ENCODE measurements at places on chromosomes 11 and 22.

GRCh38 chr11:16791191-16791961, 52.9 kb downstream of the C11orf58 start:
- DNase-seq = peak; percentile 62

- DNase-seq = no peak
These were observed 59.0 kb upstream of the SHANK2 start for GRCh38 chr11:71311176-71311925.

GRCh38 chr11:34411111-34411510, 27.6 kb upstream of the CAT start:
- no peak for DNase-seq

DNA sequence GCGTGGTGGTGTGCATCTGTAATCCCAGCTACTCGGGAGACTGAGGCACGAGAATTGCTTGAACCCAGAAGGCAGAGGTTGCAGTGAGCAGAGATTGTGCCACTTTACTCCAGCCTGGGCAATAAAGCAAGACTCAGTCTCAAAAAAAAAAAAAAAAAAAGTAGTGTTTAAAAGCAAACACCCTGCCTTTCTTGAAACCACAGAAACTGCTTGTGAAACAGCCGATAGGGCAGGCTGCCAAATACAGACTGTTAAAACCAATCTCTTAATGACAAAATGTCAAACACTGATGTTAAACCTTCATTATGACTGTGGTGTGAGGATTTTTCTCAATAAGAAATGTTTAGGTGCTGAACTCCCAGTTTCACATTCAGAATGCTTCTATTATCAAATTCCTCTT, 27.3 kb downstream of the MARK2 start:
- peak; percentile 47 for DNase-seq

DNA sequence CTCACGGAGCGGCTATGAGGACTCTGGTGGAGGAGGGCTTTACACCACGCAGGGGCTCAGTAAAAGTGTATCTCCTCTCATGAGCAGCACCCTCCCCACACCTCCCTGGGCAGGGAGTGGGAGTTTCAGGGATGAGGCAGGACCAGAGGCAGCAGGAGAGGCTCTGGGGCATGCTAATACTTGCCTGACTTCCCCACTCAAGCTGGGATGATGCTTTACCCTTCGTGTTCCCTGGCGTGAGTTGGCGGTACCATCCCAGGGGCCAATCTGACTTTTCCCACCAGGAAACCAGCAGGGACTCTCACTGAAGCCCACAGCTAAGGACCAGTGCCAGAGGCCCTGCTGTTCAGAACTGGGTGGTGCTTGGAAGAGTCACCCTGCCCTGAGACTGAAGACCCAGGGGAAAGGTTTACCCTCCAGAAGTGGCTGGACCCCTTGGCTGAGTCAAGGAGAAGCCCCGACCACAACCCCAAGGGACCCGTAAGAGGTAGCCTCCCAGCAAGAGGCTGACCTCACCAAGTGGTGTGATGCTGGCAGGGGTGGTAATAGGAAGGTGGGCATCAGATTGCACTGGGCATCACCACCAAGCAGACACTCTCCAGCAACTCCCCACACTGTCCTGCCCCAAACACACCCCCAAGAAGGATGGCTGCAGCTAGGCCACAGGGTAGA, 65.6 kb downstream of the THAP12 start:
- DNase-seq = no peak

GRCh38 chr11:61538636-61538961, 30.1 kb downstream of the LRRC10B start:
- DNase-seq = no peak

GRCh38 chr11:1202776-1203504, 19.9 kb upstream of the MUC5B start:
- DNase-seq = peak; percentile 84

DNA sequence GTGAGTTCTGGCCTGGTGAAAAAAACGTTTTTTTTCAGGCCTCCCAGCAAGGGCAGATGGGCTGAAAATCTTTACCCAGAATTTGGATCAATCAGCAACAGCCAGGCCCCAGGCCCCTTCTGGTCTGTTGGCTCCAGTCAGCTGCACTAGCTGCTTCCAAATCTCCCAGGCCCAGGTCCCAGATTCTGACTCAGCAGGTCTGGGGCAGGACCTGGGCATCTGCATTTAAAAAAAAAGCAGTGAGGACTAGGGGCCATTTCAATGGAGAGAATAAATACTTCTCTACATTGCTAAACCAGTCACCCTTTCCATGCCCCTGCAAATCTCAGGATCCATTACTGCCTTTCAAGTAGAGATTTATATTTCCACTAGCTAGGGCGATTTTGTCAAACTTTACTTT, 4.3 kb downstream of the SLC15A3 start:
- DNase-seq = no peak

DNA sequence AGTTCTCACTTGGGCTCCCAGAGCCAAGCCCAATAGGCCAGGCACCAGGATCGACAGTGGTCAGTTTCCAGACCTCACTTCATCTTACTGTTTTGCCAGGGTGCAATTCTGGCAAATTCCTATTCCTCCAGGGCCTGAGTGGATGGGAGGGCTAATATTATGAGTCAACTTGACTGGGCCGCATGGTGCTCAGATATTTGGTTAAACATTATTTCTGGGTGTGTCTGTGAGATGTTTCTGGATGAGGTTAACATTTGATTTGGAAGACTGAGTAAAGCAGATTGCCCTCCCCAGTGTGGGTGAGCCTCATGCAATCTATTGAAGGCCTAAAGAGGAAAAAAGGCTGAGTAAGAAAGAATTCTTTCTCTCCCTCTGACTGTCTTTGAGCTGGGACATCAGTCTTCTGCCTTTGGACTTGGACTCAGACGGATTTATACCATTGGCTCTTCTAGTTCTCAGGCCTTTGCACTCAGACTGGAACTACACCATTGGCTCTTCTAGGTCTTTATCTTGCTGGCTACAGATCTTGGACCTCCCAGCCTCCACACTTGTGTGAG, 132.9 kb upstream of the ZBED5 start:
- DNase-seq = peak; percentile 25

DNA sequence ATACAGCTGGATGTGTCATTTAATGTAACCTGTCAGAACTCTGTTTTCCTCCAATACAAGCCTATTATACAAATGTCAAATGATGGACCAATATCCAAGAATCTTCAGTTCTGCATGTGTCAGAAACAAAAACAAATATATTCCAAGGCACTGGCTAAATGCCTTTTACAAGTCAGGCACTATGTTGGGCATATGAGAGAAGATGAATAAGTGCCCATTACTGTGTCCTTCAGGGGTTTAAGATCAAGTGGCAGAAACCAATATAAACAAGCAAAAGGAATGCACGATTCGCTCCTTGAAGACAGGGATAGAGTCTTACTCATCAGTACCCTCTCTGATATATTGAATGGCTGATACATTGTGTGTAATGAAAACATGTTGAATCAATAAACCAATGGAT, 254.4 kb downstream of the TTC28 start:
- DNase-seq = no peak

DNA sequence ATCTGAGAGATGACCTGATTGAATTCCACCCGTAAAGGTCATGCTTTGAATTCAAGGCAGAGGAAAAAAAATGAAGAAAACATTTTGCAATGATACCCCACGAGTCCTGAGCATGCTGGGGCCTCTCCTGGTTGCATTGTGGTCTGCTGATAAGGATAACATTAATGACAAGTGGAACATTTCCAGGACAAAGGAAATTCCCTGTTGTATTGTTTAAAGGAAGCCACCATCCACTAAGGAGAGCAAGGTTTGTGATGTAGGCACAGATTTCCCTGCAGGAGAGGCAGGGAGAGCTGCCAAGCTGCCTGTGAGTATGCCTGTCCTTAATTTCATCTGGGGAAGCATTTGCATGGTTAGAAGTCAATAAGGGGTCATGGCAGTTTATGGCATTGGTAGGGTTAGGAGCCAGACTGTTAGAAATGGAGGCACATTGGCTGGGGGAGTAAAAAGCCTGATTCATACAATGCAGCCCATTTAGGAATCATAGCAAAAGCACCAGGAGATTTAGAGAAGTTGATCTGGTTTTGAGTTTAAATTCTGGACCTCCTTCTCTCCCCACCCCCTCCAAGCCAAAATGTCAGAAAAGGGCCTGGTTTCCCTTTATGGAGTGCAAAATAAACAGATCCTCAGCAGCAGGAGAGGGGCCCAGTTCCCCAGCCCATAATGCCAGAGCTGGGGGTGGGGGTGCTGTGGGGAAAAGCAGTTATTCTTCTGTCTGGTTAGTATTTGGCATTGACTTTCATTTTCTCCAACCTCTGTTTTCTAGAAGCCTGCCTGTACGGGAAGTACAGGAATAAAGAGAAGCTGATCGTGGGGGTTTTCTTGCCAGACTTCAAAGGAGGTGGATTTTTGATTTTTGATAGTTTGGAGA, 22.1 kb downstream of the FLI1 start:
- no peak for DNase-seq

DNA sequence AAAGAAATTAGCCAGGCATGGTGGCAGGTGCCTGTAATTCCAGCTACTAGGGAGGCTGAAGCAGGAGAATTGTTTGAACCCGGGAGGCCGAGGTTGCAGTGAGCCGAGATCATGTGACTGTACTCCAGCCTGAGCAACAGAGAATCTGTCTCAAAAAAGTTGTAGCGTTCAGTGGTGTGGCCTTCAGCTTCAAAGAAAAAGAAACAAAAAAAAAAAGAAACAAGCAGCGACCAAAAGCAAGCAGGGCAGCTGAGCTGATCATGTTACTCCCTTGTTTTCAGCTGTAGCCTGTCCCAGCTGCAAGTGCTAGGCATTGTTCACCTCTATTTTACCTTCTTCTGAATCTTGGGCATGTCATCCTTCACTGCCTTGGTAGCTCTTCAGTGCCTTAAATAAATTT, 37.0 kb downstream of the SFI1 start:
- DNase-seq = no peak

DNA sequence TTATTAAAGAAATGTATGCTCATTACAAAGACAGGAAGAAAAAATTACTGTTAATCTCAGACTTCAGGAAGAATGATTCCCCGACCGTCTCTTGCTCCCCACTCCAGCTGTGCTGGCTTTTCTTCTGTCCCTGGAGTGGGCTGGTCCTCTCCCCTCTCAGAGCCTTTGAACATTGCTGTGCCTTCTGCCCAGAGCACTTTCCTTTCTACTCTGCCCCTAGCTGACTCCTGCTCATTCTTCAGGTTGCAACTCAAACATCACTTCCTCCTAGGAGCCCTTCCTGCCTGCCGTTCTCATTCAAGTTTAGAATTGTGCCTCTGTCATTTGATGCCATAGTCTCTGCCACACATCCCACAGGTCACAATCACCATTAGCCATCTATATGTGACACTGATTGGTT, 329.5 kb downstream of the MIAT start:
- no peak for DNase-seq

DNA sequence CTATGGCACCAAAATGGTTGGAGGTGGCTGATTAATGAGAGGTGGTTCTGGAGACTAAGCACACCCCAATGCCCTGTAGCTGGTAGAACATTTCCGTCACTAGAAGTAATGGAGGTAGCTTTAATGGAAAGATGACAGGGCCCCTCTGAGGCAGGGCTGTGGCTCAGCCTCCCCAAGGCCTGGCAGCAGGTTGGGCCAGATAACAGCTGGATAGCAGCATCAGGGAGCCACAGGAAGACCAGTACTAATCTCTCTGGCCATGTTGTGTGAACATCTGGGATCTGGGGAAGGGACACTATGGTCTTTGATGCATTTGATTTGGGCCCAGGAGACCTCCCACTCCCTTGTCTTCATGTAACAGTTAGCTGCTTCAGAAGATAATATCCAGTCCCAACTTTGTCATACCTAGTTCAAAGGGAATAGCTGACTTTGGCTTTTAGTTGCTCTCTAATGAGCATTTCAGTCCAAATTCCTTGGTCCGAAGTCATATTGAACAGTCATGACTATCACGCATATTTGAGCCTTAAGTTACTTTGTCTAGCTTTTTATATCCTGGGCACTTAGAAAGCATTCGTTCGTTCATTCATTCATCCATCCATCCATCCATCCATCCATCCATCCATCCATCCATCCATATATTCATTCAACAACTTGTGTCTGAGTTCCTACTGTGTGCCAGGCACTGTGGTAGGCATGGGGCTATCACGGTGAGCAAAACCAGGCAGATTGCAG, 53.0 kb upstream of the LMO2 start:
- no peak for DNase-seq

GRCh38 chr22:20494978-20495860, at the start of gene KLHL22:
Gene KLHL22 (minus strand): TSS chr22:20495795. CDS start chr22:20489211, 6,584 bp downstream.
- peak; percentile 17 for DNase-seq

- peak; percentile 65 for DNase-seq
These were observed 482 bp downstream of the DDX17 start for GRCh38 chr22:38505541-38506117.

GRCh38 chr11:67290801-67291200, 1.7 kb downstream of the ANKRD13D start:
- no peak for DNase-seq

DNA sequence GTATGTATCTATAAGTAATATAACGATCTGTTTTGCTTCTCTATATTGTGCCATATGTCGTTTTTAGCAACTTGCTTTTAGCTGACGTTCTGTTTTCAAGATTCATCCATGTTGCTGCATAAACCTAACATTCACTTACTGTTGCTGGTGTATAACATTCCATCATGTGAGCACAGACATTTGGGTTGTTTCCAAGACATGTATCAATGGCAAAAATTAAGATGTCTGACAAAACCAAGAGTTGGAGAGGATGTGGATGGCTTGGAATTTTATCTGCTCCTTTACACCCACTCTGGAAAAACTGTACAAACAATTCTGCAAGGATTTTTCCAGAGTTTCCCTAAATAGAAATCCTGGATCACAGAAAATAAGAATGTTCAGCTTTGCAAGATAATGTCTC, 40.9 kb downstream of the DGCR2 start:
- DNase-seq = no peak

- no peak for DNase-seq
These were observed 366.9 kb downstream of the BRD1 start for GRCh38 chr22:49460592-49461281.

GRCh38 chr11:121291896-121292494, 576 bp upstream of the SC5D start:
- no peak for DNase-seq

GRCh38 chr11:37948258-37948657, 1350.2 kb upstream of the RAG2 start:
- DNase-seq = no peak

- DNase-seq = no peak
These were observed 83.8 kb downstream of the ZNRF3 start for GRCh38 chr22:28967163-28967665.

- peak; percentile 78 for DNase-seq
These were observed 46.0 kb upstream of the PARVA start for GRCh38 chr11:12331239-12331874.

DNA sequence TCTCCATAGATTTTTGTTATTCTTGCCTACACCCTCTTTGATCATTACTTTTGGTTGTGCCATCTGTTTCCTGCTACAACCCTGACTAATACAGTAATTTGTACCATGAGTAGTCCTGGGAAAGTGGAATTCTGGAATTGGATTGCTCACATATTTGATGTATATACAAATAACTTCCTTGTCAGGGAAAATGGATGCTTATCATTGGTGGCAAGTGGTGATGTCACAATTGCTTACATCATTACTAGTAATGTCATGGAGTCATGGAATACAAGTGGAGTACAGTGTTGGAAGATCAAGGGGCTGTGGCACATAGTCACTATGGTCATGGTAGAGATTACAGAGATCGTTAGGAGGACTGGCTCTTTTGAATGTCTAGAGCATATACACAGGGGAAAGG, 24.4 kb downstream of the AASDHPPT start:
- DNase-seq = no peak

- DNase-seq = no peak
These were observed 10.7 kb downstream of the CRY2 start for GRCh38 chr11:45857961-45858474.

Data from Calu3 (cell line).